ENCODE measurements at places on chromosomes 7 and 10.

DNA sequence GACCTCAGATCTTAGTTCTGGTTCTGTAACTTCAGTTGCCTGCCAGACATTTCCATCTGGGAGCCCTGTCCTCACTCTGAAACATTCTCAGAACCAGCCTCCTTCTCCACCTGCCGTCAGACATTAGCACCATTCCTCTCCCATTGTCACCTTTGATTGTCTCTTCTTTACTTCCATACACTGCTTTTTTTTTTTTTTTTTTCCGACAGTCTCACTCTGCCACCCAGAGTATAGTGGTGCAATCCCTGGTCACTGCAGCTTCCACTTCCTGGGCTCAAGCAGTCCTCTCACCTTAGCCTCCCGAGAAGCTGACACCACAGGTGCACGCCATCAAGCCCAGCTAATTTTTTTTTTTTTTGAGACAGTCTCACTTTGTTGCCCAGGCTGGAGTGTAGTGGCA lies 21.1 kb upstream of the HIPK2 start:
- no peak for DNase-seq

GRCh38 chr7:26930201-26930600 lies 65.8 kb upstream of the SKAP2 start:
- DNase-seq = no peak

DNA sequence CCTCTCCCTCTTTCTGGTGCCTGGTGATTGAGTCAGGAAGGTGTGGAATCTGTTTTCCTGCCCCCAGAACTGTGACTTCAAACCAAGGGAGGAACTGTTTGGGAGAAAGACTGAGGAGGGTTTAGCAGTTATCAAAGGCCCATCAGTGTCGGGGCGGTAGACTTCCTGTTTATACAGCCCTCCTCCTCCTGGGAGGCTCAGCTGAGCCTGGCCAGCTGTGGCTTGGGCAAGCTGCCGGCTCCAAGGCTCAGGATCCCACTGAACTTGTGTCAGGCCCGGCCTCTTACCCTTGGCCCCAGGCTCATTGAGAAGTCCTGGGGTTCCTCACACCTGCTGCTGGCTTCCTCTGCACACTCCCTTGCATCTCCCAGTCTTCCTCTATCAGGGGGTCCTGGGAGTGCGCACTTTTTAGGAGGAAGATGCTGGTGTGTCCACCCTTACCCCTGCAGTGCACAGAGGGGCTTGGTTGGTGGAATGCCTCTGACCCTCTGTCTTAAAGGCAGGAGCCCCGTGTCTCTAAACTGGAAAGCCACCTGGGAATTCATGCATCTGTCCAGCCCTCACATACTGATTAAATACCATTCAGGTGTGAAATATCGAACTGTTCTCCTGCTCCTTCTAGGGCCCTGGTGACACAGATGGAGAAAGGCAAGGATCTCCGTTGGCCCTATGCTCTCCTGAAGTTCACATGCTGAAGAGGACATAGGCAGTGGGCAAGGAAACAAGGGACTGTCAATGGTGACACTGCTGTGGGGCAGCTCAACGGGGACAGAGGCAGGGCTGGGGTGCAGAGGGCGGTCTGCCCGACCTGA lies 32.4 kb downstream of the CXCL12 start:
- DNase-seq = no peak

- no peak for DNase-seq
Measured at GRCh38 chr10:100183481-100183880, 2.3 kb downstream of the ERLIN1 start.

DNA sequence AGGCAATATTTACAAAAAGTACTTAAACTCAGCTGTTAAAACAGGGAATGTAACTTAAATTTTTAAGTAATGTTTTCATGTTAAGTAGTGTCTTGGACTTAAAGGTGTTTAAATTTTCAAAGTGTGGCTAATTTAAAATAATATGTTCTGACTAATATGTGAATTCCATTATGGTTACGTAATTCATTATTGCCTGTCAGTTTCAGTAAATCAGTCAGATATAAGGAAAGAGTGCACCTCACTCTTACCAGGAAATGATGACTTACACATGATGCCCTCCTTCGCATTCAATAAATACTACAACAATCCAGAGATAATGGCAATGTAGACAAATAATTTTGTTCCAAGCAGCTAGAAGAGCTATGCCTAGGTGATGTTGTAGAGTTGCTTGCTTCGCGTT lies 69.0 kb upstream of the WNT16 start:
- no peak for DNase-seq

- DNase-seq = no peak
Measured at GRCh38 chr10:95518455-95519452, 42.4 kb downstream of the SORBS1 start.

GRCh38 chr7:40947566-40947965 lies 755.3 kb downstream of the INHBA start:
- no peak for DNase-seq

- no peak for DNase-seq
Measured at GRCh38 chr10:132392184-132392800, 4.7 kb upstream of the PWWP2B start.
